Cortex of kidney (tissue), 1 donor: ENCODE measurements at places on chromosomes 5 and 9.

GRCh38 chr5:127875235-127876021 lies 172.2 kb downstream of the CCDC192 start:
- no peak for DNase-seq

DNA sequence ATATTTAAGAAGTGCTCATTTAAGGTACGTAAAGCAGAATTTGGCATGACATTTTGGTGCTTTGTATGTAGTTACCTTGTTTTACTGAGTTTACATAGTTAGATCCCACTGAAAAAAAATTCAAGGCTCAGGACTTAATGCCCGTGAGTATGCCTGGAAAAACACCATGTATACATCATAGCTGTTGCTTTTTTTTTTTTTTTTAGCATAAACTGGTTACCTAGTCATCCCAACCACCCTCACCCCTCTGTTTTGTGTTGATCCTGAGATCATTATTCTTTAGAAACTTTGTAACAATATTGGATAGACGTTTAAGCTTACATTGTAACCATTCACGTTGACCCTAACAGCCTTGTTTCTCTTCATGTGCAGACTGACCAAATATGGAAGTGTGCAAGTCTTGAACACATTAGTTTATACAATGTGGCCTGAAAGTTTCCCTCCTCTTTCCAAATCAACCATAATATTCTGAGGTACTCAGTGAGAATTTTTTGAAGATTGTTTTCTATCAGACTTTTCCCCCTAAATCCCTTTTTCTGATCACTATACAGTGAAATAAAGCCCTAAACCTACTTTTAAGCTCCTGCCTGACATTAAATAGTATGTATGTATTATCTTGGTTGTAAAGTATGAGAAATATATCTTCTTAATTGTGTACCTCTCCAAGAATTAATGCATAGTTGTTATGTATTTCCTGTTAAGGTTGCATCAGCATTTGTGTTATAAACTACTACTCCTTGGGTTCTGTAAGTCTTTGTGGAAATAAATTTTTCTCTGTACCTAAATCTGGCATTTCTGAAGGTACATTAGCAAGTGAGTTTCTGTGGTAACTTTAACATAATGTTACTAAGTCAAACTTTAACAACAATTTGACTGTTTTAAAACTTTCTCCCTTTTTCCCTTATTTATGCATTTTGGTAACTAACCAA lies 4.4 kb downstream of the RABGAP1 start:
- DNase-seq = no peak

DNA sequence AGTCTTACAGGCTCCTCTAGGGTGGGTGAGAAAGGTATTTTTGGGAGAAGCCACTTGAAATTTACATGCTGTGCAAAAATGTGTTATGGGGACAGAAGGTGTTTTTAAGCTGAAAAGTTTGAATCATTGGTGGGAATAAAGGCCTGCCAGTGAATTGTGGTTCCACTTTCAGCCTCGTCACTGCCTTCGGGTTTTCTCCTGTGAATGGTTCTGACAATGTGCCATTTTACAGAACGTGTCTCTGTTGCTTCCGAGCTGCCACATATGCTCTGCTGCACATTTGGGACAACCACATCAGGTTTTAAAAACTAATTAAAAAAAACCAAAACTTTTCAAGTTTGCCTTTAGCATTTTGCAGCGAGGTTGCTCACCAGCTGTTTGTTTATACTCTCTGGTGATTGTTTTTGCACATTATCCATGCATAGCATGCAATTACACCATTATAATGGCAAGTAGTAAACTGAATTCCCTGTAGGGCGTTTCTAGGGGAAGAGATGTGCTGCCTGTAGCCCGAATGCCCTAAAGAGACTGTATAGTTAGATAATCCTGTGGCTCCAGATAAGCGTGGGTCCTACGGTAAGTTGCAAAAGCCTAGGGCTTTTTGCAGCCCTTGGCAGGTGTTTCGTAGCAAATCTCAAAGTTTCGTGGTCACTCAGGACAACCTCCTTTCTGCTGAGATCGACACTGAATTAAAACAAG lies 40.1 kb upstream of the SUB1 start:
- DNase-seq = no peak

DNA sequence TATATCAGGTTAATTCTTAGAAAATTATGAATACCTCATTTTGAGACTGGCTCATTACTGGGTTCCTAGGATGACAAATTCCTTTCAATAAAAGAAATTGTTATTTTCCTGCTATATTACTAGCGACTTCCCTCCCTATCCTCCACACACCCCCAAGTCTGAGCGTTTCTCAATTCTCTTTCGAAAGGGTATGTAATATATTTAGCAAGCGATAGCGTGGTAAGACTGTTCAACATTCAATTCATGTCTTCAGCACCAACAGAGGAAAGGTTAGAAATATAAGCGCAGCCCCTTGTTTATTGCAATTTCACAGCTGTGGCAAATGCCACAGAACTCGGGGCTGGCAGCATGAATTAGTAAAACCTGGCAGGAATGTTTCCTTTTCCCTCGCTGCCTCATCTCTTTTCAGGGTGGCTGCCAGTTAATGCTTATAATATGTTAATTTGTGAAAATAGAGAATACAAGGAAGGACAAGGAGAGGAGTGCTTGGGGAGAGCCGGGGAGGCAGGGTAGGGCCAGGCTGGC lies 152.7 kb upstream of the TBCA start:
- DNase-seq = no peak

DNA sequence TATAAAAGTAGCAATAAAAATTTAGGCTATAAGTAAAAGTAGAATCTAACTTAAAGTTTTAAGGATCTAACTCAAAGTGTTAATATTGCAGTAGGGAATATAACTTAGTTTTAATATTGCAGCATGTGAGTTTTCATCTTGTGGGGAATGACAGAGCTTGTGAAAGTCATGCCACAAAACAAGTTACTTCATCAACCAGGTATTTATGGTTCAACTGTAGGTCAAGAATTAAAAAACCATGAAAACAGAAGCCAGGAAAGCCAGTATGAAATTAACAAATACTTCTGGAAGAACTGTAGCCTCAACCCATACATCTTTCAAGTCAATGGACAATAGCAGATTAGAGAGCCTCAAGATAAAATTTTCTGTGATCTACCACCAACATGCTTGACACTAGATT lies 19.0 kb downstream of the HMGCS1 start:
- no peak for DNase-seq

- DNase-seq = no peak
Observed at GRCh38 chr9:8282535-8282934, 483.0 kb upstream of the DMAC1 start.

DNA sequence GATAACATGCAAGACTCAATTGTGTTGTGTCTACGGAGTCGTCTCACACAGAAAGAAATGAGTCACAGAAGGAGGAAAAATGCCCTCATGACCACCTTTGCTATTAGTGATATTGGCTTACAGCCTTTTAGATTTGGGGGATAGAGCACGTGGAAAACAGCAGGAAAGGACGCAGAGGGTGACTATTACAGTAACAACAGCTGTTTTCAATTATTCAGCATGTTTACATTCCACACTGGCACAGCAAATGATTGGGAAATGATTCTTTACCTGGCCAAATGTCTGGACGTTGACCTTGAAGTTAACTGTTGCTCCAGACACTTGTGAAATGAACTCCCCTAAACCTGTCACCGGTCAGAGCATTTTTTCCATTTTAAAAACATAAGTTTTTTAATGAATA lies 46.8 kb downstream of the APTX start:
- no peak for DNase-seq

- no peak for DNase-seq
Observed at GRCh38 chr5:14726066-14726838, 61.7 kb downstream of the OTULIN start.

DNA sequence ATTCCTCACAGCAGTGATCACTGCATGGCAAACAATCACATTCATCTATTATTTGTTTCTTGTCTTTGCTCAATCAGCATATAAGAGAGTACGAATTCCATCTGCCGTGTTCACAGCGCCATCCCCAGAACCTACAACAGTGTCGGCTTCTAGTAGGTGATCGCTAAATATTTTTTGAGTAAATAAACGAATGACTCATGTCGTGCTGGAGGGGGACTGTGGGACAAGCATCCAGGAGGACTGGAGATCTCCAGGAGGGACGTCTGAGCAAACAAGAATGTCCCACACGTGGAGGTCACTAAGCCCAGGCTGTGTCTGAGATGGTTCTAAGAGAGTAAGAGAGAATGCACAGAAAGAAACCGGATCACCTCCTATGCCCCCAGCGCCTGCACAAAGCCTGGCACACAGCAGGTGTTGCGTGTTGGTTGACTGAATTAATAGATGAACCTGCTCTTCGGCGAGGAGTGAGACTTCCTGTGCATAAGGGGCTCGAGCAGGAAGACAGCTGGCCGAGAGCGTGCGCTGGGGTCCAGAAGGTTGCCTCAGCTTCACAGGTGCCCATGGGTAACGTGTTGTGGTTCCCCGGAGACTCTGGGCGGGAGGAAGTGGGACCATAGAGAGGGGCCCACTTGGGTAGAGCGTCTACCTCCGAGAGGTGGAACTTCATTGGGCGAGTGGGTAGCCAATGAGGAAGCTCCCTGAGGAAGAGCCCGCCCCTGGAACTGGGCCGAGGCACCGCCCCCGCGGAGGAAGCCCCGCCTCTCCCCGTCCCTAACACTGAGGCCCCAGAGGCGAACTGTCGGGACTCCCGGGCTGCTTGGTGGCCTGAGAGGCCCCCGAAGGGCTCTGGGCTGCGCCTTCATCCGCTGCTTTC lies 193.0 kb downstream of the MELK start:
- DNase-seq = no peak

GRCh38 chr5:51391175-51391574 lies 7.9 kb downstream of the ISL1 start:
- no peak for DNase-seq

- no peak for DNase-seq
Observed at GRCh38 chr9:27427272-27427643, 96.8 kb upstream of the IFNK start.

DNA sequence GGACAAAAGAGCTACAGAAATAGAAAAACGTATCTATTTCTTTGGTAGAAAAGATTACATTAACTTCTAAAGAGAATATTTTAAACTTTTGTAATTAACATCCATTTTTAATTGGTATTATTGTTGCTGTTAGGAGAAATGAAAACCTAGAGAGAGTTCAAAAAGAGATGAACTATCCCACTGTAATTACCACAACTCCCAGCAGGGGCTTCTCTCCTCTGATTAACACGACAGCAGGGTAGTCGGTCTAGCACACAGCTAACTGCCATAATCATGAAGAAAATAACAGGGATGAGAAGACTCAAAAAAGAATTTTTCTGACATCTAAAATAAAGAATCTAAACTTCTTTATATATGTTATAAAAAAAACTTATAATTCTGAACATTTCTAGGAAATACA lies 86.2 kb upstream of the CDH9 start:
- no peak for DNase-seq

DNA sequence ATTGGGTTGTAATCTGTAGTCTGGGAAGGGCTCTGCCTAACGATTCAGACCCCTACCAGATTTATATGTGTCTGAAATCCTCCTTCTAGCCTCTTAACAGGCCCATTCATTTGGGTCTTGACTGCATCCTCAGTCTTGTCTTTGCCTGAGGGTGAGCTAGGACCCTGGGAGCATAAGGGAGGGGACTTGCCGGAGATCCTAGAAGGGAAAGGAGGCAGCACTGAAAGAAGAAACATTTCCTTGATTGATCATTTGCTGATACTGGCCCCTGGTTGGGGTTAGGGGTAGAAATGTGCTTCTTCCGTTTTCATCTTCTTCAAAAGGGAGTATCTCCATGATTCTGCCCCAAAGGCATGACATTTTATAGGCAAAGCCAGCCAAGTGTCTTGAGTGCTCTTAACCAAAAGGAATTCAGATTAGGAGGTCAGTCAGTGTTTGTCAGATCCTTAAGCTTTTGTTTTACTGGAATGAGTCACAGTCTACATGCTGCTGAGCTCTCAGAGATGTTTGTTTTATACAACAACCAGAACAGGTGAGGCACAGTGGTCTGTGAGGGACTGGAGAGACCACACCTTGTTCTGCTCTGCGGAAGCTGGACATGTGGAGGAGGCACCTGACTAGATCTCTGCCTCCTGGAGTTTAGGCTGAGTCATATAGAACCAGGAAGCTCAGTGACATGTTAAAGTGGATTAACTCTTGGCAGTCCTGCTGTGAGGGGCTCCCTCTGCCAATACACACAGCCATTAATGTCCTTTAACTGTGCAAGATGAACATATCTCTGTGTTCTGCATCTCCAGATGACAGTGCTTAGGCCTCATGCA lies 37.7 kb downstream of the PCDHAC2 start:
- DNase-seq = no peak

GRCh38 chr5:125713109-125713805 lies 710.0 kb upstream of the GRAMD2B start:
- no peak for DNase-seq

- no peak for DNase-seq
Observed at GRCh38 chr9:111597852-111598732, 1.4 kb downstream of the PTGR1 start.

GRCh38 chr5:104573949-104574709 lies 1011.5 kb upstream of the NUDT12 start:
- no peak for DNase-seq

DNA sequence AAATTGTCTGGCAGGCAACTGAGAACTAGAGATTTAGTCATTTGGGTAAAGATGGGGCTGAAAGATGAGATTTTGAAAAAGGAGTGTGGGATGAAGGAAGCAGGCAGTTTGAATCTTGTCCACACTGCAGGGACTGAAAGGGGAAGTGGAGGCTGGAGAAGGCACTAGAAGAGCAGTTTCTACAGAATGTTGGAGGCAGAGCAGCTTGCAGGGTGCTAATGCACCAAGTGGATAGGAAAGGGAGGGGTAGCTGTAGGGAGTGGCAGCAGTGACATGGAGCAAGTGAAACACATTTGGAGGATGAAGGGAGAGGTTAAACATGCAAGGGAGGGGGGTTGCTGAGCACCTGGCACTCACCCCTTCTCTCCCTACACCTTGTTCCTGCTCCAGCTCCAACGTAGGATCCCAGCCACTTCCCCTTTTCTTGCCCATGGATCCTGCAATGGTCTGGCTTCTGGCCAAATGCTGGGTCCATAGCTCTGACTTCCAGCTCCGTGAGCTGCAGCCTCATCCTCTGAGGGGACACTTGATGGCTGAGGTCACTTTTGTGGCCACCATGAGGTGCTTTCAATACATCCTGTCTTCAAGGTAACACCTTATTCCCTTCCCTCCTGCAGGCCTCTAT lies 30.0 kb upstream of the FGD3 start:
- DNase-seq = no peak

- no peak for DNase-seq
Observed at GRCh38 chr9:130484362-130485072, 39.8 kb downstream of the ASS1 start.

GRCh38 chr5:147508711-147509040 lies 1.2 kb downstream of the DPYSL3 start:
- no peak for DNase-seq

DNA sequence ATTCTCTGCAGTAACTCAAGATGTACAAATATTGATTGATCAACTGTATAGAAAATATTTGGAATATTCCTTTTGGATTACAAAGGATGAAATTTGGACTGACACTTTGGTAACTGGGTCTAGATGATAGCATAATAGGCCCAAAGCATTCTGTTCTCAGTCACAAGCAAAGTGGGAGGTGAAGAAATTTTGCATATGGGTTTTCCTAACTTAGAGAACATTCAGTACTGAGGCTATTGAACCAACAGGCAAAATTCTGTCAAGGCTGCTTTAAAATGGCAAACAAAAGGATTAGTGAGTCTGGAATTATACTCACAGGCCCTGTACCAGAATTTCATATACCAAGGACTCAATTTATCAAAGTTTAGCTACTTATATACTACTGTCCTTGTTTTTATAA lies 1020.6 kb downstream of the TLE4 start:
- DNase-seq = no peak

- DNase-seq = no peak
Observed at GRCh38 chr5:176768174-176768970, 42.0 kb upstream of the UNC5A start.

- no peak for DNase-seq
Observed at GRCh38 chr5:124180875-124181461, 565.5 kb downstream of the ZNF608 start.

GRCh38 chr5:40603378-40603777 lies 76.3 kb upstream of the PTGER4 start:
- no peak for DNase-seq
